ENCODE measurements at places on chromosomes 7 and 10.

- no peak for DNase-seq
These were observed 200.9 kb downstream of the DOCK4 start for GRCh38 chr7:112005205-112005775.

DNA sequence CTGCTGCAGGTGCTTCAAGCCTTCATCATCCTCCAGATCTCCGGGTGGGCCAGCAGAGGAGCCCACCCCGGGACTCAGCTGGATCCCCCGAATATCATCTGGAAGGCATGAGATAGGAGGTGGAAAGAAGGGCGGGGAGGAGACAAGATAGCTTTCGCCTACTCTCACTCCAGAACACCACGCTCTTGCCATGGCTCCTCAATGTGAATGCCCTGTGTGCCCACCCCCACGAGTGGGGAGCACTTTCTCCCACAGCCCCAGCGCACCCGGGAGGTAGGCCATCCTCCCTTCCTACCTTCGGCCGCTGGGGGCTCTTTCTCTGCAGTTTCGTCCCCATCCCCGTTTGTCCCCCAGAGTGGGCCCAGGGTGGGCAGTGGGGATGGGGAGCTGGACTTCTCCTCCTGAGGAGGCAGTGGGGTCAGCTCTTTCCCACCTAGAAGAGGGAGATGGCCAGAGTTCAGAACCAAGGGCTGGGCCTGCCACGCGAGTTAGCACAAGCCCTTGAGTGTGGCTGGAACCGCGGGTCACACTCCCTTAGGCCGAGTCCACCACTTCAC lies 8.9 kb downstream of the GIGYF1 start:
- DNase-seq, result no peak

DNA sequence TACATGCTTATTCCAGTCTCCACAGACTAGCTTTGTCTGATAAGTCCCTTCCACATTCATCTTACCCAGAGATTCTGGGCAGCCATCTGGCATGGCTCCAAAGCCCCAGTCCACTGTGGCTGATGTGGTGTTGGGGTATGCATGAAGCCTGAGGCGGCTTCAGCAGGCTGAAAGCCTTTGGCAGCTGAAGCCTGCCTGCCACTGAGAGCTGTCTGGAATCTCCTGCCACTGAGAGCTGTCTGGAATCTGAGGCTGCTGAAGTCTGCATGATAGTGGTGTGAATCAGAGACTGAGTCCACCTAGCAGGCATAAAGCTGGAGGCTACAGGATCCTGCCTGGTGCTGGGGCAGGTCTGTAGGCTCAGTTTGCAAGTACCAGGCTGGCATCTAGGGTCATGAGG lies 87.1 kb downstream of the DYNC1I1 start:
- no peak for DNase-seq

- no peak for DNase-seq
These were observed 74.3 kb downstream of the LHPP start for GRCh38 chr10:124535731-124536495.

GRCh38 chr7:122257056-122257455 lies 47.5 kb downstream of the FEZF1 start:
- DNase-seq, result no peak

GRCh38 chr10:1762076-1762475 lies 24.8 kb upstream of the ADARB2 start:
- no peak for DNase-seq

GRCh38 chr7:83005410-83005809 lies 157.3 kb downstream of the PCLO start:
- DNase-seq, result no peak

DNA sequence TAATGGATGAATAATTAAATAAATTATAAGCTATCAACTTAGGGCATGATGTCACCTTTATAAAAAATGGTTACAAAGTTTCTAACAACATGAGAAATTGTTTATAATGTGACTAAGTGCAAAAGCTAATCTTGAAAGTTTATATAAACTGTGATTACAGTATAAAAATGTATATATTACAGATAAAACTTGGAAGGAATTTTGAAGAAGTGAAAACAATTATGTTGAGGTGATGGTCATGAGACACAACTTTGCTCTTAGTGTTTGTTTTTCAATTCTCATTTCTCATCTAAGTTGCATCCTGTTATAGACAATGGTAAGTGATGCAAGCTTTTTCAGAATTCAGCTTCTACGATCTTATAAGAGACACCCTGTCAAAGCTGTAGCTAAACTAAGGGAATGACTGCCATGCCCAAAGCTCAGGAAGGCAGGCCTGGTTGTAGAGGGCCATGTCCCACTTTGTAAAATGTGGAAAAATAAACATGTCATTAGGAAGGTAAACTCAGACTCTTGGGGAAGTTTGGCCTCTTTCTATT lies 23.9 kb downstream of the MACC1 start:
- no peak for DNase-seq

- peak; percentile 47 for DNase-seq
These were observed 89.1 kb upstream of the SP4 start for GRCh38 chr7:21338728-21339164.

GRCh38 chr7:33909318-33909717 lies 4.0 kb downstream of the BMPER start:
- no peak for DNase-seq

DNA sequence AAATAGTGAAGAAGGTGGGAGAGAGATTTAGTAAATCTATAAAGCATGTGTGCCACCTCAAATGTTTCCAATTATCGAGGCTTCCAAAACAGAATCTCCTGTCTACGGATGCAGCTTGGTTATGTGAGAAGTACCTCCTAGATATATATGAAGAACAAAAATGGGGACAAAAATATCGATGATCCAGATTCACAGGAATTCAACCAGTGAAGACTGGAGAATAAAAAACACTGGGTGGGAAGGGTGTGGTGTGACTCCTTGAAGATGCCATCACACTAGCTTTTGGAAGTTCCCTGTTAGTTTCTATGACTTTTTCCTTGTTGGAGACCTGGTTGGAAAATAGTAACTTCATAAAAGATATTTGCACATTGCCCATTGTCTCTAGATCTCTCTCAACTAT lies 152.4 kb downstream of the LRRC4 start:
- no peak for DNase-seq

- no peak for DNase-seq
These were observed at the start of gene AGMO for GRCh38 chr7:15561835-15562234. TSS of gene AGMO (minus strand) at chr7:15562015.

DNA sequence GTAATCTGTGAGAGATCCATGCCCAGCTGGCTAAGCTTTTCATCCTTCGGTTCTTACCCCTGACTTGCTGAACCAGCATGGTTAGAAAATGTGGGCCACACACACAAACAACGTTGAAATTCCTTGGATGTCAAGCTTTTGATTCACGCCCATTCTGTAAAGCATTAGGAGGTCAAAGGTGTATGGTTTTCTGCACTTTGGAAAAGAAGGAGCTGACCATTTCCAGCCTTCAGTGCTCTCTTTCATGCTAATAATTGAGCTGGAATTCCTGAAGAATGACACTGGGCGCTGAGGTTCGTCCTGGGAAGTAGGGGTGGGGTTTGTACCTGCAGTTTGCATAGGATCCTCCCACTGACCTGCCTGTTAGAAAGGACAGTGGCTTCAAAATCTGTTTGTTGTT lies 23.1 kb downstream of the KLF6 start:
- no peak for DNase-seq

- DNase-seq, result no peak
These were observed 249.9 kb downstream of the RNLS start for GRCh38 chr10:88333248-88333630.

DNA sequence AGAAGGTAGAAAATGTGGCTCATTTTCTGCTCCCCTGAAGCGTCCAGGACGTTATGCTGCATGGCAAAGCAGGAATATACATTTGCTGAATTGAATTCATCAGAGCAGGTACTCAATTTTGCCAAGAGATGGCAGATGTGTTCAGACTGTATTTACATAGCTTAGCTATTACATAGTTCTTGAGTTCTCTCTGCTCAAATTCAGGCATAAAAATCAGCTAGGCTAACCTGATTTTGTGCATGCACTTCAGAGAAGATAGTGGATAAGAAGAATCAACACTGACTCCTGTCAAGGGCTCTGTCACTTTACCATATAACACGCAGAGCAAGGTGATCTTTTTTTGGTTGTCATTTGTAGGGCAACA lies 209.2 kb upstream of the FAM3C start:
- no peak for DNase-seq

- no peak for DNase-seq
These were observed 76.6 kb downstream of the AMPH start for GRCh38 chr7:38554586-38554985.

- DNase-seq, result no peak
These were observed 384.2 kb upstream of the SEMA3A start for GRCh38 chr7:84578825-84579224.

- DNase-seq, result no peak
These were observed 91.0 kb downstream of the MET start for GRCh38 chr7:116762971-116763370.

DNA sequence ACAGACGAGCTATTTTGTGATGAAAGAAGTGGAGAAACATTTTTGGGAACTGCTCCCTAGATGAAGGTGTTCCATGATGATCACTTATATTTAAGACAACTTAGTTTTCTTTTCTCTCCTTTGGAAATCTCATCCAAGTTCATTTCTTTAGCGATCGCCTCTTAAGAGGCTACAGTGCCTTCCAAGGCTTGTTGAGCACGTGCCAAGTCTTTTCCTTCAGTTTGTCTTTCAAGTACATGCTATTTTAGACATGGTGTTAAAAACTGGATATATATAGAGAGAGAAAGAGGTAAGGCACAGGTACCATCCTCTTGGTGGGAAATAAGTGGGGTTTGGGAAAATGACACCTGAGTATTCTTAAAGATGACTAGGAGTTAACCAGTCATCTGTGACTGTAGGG lies 2.7 kb downstream of the ADK start:
- no peak for DNase-seq

GRCh38 chr10:12165036-12165435 lies 30.7 kb downstream of the NUDT5 start:
- DNase-seq, result no peak

DNA sequence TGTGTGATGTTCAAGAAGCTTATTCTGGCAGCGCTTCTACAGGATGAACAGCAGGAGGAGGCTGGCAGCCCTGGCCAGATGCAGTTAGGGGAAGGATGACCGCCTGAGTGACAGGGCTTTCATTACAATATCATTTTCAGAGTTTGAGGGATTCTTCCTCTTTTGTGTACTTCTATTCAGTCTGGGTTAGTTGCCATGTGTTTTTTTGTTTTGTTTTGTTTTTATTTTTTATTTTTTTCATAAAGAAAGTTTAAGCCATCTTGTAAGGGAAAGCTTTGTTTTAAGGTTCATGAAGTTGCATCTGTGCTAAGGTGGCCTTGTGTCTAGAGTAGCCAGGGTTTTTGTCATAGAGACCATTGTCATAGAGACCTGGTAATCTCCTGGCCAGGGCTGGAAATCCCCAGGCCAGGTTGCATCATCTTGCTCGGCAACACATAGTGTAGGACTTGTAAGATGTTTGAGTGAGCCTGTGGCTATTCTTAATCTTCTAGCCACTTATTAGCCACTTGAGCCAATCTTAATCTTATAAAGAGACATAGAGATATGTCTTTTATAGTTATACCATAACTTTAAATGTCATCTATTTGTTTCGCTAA lies 230.5 kb upstream of the TMEM229A start:
- DNase-seq, result no peak

DNA sequence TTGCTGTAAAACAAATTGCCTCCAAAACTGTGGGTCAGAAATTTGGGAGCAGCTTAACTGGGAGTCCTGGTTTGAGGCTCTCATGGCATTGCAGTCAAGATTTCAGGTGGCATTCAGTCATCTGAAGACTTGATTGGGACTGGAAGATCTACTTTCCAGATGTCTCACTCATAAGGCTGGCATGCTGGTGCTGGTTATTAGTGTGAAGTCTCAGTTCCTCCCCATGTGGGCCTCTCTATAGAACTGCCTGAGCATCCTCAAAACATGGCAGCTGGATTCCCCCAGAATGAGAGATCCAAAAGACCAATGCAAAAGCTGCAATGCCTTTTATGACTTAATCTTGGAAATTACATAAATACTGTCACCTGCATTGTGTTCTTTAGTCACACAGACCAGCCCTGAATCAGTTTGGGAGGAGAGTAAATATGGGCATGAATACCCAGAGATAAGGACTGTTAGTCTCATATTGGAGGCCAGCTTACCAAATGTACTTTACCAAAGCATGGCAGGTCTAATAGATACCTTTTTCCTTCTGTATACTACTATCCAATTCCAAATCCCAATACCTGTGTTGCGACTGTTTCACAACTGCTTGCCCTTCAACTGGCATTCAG lies 6.5 kb upstream of the HERPUD2 start:
- no peak for DNase-seq

DNA sequence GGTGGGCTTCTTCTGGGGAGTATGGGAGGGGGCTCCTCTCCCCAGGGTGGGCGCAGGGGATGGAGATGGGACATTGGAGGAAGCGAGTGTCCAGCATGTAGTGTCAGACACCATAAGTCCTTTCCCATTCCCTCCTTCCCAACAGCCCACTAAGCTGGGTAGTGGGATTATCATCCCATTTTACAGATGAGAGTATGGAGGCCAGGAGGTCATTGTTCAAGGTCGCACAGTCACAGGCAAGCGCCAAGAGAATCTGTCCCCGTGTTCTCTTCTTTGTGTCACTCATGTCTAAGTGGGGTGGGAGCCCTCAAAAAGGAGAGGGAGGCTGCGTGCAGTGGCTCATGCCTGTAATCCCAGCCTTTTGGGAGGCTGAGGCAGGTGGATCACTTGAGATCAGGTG lies 64.8 kb downstream of the CLIP2 start:
- no peak for DNase-seq

- DNase-seq, result no peak
These were observed 95.7 kb downstream of the CABCOCO1 start for GRCh38 chr10:61758433-61758832.

- DNase-seq, result no peak
These were observed 102.1 kb downstream of the EBF3 start for GRCh38 chr10:129861776-129862531.

GRCh38 chr7:158072991-158073730 lies 514.5 kb downstream of the PTPRN2 start:
- DNase-seq, result no peak

GRCh38 chr7:2316578-2316977 lies 2.3 kb upstream of the SNX8 start:
- no peak for DNase-seq

GRCh38 chr7:68224041-68224741 lies 1227.6 kb downstream of the TYW1 start:
- no peak for DNase-seq

- DNase-seq, result no peak
These were observed 65.9 kb downstream of the DGKB start for GRCh38 chr7:14836571-14837189.

GRCh38 chr10:1661859-1662437 lies 75.4 kb downstream of the ADARB2 start:
- DNase-seq, result no peak

GRCh38 chr7:1425292-1426136 lies 33.8 kb downstream of the MICALL2 start:
- no peak for DNase-seq
